ENCODE measurements at places on chromosomes 11 and 22.

DNA sequence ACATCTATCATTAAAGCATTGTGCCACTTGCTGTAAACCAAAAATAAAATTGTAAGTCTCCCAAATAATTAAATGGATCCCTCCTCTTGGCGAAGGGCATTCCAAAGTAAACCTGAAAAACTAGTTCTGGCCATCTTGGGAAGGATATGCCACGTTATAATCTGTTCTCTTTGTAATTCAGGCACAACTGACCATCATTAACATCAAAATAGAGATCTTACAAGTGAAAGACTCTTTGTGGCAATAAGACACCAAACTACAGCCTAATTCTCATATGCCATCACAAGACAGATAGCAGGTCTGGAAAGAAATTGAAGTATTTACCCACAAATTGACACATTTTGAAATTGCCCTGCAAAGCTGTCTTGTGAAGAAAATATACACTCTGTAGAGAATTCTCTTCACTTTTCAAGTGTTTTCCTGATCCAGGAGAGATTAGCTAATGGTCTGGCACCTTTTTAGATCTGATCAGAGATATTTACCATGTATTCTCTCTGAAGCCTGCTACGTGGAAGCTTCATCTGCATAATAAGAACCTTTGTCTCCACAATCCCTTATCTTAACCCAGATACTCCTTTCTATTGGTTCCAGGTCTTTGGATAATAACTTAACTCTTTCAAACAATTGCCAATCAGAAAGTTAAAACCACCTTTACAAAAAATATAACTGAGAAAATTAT lies 630.4 kb upstream of the CCDC179 start:
- no peak for DNase-seq

DNA sequence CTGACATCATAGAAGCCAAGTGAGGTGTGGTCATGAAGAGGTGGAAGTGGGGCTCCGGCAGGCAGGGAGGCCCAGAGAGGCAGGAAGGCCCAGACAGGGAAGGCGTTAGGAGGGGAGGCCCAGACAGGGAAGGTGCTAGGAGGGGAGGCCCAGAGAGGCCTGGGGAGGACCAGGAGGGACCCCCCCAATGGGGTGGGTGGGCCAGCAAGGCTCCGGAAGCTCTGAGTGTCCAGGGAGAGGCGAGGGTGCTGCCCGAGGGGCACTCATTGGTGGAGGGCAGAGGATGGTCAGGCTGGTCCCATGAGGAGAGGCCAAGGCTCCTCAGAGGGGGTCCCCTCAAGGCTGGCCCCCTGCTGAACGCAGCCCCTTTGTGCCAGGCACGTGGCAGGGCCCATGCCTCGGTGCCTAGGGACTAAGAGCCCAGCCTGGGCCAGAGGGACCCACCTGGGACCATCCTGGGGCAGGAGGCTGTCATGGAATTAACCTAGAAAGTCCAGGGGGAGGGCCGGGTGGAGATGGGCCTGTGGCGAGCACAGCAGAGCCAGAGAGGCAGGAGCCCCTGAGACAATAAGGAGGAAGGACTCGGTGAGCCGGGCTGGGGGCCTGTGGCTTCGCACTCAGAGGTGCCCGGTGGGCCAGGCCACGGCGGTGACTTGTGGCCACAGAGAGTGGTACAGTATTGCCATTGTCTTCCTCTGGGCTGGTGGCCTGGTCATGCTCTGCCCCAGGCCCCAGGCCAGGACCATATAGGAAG lies 12.2 kb downstream of the PHLDA2 start:
- DNase-seq = no peak

- DNase-seq = no peak
Measured at GRCh38 chr11:31355131-31355530, 14.4 kb downstream of the DCDC1 start.

GRCh38 chr11:83122766-83123165 lies 34.2 kb upstream of the PCF11 start:
- DNase-seq = no peak

GRCh38 chr22:44050766-44051355 lies 26.8 kb downstream of the PARVB start:
- no peak for DNase-seq

- no peak for DNase-seq
Measured at GRCh38 chr11:316891-317301, 3.1 kb downstream of the IFITM1 start.

DNA sequence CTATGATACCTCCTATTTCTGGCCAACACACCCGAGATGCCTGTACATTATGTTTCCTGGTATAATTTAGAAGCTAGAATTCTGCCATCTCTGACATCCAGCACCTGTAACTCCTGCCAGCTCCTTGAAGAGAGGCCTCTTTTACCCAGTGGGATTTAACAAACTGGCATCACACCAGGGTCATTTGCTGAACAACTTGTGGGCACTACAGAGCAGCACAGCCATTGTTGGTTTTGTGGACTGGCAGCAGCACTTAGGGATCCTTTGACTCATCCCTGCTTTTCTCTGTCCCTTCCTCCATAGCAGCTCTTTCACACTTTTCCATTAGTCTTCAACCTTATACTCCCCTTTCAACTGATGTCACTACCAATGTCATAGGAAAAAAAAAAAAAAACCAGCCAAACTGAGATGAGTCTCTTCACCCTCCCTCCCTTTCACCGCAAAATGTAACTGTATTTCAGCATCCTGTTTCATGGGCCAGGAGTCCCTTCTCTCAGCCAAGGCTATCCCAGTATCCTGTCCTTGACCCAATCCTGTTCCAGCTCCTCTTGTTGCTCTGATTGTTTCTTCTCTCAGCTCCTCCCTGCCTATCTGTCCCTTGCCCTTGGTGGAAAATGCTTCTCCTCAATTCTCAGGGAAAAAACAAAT lies 68.7 kb downstream of the PPFIBP2 start:
- DNase-seq = no peak

DNA sequence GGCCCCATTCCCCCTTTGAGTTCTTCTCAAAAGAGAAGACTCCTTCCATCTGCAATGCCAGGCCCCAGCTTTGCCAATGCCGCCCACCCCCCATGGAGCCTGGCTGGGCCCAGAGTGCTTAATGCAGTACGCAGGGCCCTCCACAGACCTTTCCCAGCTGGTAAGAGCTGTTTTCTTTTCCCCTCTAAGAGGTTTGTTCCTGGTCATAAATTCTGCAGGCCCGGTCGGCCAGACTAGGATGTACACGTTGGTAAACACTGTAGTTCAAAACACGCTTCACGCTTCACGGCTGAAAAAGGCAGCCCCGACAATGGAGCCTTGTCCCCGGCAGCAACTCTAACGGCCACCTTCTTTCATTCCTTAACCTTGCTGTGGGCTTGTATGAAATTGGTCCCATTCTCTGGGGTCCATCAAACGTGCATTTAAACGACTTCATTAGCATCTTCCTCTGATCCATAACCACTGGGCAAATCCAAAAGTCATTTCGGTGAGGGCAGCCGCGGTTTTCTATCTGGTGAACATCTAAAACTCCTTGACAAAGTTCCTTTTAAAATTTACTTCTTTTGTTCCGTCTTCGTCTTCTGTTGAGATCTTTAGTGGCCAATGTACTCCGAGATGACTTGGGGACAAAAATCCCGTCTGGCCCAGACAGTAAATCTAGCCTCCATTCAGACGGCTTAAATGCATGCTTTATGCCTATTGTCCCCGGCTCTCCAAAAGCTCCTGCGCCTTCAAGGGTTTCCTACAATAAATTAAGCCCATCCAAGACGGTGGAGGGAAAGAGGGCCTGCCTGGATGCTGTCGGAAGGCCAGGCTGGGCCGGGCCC lies 60.0 kb upstream of the MYEOV start:
- DNase-seq = no peak

GRCh38 chr11:733072-733471 lies 14.2 kb upstream of the TALDO1 start:
- no peak for DNase-seq

- DNase-seq = no peak
Measured at GRCh38 chr11:111186308-111186915, 59.1 kb upstream of the POU2AF2 start.

- DNase-seq = no peak
Measured at GRCh38 chr11:119975561-119976152, 162.3 kb downstream of the TRIM29 start.

- peak; percentile 7 for DNase-seq
Measured at GRCh38 chr11:100863080-100863581, 176.0 kb downstream of the ARHGAP42 start.

- DNase-seq = no peak
Measured at GRCh38 chr11:41522391-41522790, 62.9 kb upstream of the LRRC4C start.

DNA sequence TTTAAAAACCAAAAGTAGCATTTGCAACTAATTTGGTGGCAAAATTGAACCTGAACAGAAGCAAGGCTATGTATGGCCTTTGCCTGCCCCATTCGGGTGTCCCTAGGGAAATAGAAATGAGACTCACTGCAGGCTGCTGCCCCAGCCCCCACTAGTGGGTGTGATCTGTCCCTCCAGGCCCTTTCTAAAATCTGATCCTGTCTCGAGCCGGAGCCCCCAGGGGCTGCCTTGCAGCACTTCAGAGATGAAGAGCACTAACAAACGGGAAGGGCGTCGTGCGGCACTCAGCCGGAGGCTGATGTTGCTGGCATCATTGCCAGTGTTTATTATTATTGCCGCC lies 43.2 kb downstream of the CD82 start:
- DNase-seq = no peak

GRCh38 chr11:65224930-65225278 lies 36.9 kb upstream of the POLA2 start:
- DNase-seq = peak; percentile 77

DNA sequence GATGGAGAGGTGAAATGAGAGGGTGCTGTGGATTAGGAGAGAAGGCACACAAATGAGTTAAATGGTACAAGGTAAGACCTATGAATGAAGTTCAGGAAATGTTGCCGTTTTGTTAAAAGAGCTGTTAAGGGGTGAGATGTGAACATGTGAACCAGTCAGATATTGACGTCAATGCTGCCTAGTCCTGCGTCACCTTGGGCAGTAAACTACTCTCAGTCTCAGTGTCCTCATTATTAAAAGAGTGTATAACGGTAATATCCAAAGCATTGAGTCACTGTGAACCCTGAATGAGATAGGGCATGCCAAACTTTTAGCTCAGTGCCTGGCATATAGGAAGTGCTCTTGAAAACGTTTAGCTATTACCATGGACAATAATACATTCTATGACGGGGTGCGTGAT lies 32.4 kb upstream of the SORL1-AS1 start:
- no peak for DNase-seq

GRCh38 chr11:132318421-132319157 lies 948.2 kb downstream of the NTM start:
- no peak for DNase-seq

- no peak for DNase-seq
Measured at GRCh38 chr11:10899121-10899830, 41.4 kb upstream of the ZBED5 start.

DNA sequence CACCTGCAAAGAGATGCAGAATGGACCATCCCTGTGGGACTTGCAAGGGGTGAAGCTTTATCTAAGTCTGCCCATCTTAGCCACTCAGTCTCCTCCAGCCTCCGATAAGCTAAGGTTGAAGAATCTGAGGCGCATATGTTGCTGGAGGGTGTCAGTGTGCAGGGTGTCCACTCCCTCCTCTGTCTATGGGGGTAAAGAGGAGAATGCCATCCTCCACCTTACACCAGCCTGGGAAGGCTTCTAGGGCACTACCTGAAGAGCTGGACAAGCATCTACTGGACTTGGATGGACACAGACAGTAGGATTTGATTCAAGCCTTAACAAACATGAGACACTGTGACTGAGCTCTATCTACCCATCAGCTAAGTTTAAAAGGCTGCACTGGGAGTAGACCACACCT lies 46.5 kb downstream of the TMEM123 start:
- DNase-seq = no peak

GRCh38 chr22:26904483-26904882 lies 247.1 kb downstream of the MIAT start:
- DNase-seq = peak; percentile 18

DNA sequence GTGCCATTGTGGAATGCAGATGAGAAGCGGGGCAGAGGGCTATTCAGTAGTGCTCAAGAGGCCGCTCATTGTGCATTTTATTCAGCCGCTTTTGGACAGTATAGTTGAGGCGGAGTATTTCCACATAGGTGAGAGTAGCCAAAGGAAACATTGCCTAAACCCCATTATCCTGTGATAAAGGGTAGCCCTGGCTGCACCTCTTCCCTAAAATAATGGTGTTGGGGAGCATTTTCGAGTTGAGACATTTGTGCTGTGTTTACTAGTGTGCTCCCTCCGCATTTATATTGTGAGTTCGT lies 68.8 kb downstream of the SPECC1L start:
- DNase-seq = no peak

DNA sequence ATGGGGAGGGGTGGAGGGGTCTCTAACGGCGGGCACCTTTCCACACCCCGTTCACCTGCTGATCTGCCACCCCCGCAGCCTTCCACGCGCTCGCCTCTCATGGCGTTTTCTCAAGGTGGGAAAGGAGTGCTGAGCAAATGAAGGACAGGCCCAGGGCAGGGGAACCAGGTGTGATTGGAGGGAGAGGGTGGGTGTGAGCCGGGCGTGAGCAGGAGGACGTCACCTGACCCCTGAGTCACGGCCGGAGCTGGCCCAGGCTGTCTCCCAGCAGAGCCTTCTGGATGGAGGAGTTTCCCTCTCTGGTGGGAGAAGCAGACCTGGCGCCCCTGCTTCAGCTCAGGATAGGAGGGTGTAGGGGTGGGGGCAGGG lies 14.0 kb upstream of the ARHGAP8 start:
- DNase-seq = no peak

GRCh38 chr22:48700566-48701295 lies 1126.9 kb downstream of the BRD1 start:
- DNase-seq = no peak

DNA sequence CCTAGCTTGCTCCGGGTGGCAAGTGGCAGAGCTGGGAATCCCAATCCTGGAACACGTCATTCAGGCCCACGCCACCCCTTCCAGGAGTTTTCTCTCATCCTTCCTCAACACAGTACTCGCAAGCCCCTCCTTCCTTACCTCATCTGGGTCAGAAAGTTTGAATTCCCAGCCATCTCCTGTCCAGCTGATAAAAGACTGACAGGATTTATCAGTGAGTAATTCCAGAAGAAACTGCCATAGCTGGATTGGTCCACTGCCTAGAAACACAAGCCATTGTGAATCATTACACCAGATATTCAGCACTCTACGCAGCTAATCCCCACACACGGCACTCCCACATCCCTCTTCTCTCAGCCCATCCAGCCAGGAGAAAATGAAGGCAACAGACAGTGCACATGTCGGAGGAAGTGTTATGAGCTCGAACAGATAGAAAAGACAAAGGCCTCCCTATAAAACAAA lies 124.0 kb downstream of the ETS1 start:
- peak; percentile 88 for DNase-seq

GRCh38 chr11:110907629-110908028 lies 195.4 kb upstream of the ARHGAP20 start:
- DNase-seq = no peak

- DNase-seq = peak; percentile 34
Measured at GRCh38 chr22:28410050-28410816, 269.4 kb downstream of the TTC28 start.
